ENCODE measurements at places on chromosomes 4 and X. TPM values are rescaled to one million over a fixed set of nuclear protein-coding genes. Genes with fewer than 3 reads are reported as not detected.

NHS gene
- total RNA-seq: 11.6 TPM

CXXC4 gene
- total RNA-seq: not detected

GAGE13 gene
- total RNA-seq: not detected

MUC7 gene
- total RNA-seq: not detected

RAB28 gene
- 16.7 TPM for total RNA-seq

LDB2 gene
- 85.9 TPM for total RNA-seq

TMEM35A gene
- 14.4 TPM for total RNA-seq

SATL1 gene
- total RNA-seq: not detected

KCTD8 gene
- total RNA-seq: 1.1 TPM

LIAS gene
- total RNA-seq: 9.7 TPM

GNPDA2 gene
- total RNA-seq: 41.4 TPM
